ENCODE measurements at places on chromosomes 6 and 20.

DNA sequence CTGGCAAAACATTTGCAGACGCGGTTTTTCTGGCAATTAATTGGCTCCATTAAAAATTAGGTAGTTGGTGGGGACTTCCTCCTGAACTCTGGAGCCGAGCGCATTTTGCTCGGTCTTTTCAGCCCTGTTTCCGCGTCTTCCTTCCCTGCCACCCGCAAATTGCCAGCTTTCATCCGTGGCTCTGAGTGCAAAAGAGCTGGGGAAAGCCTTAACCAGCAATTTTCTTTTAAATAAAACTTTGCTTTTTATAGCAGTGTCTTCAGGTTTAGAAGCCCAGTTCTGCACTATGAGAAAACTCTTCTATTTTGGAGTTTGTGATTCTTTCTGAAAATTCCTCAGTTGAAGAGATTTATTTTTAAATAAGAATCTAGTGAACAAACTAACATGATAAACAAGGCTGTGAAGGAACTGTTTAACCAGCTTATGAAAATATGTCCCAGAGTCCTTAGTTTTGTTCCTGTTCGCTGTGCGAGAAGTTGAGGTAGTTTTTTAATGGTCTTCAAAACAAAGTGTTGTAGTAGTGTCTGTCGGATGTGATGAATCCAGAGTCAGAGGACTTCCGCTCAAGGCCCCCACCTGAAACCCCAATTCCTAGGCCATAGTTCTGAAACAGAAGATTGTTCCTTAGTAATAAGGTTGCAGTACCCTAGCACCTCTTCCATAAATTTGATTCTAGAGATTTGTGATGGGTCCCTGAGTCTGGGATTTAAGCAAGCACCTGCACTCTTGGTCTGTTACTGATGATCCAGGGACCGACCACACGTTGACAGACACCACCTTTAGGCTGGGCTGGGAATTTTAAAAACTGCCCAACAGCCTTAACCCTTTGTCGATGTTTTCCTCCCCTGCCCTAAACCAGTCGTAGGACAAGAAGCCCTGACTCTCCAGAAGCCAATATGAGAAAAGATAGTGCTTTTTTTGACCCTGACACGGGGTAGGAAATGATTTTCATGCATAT lies 950 bp downstream of the KCTD20 start:
- DNase-seq, result no peak

GRCh38 chr20:58524814-58525213 lies 9.6 kb upstream of the APCDD1L start:
- no peak for DNase-seq

- DNase-seq, result no peak
Observed at GRCh38 chr6:131875647-131876046, 67.8 kb downstream of the ENPP1 start.

GRCh38 chr6:15758631-15759215 lies 95.9 kb upstream of the DTNBP1 start:
- DNase-seq, result no peak

All from NCI-H1092 treated with DMSO at 0.1 percent for 48 hours (cell line).